HFFc6 (cell line): ENCODE measurements at places on chromosomes 5 and 9. TPM values are rescaled to one million over a fixed set of nuclear protein-coding genes. Genes with fewer than 3 reads are reported as not detected.

LRRC19 gene
- not detected in 3 replicates for total RNA-seq

PLPPR1 gene
- total RNA-seq: not detected in 2 replicates

FKTN gene
- total RNA-seq: 28.9 to 35.5 TPM (median 33.3 TPM) in 3 replicates

SLC36A2 gene
- not detected in 3 replicates for total RNA-seq

- H3K4me3 ChIP-seq: no peak overlapping the region
- peaks cover 28% of the 10 kb centered on the region for H3K4me1 ChIP-seq
- peak overlapping the region; percentile 14; the same call in 1 of the 2 replicates for H3K27ac ChIP-seq
- H3K36me3 ChIP-seq: peaks cover 12% of the 10 kb centered on the region; the same call in 1 of the 2 replicates
Observed at GRCh38 chr9:97906236-97906831, 16.0 kb downstream of the TRMO start.

GRCh38 chr5:141039061-141039460, 12.1 kb upstream of the PCDHB1 start:
- H3K27ac ChIP-seq: no peak overlapping the region
- H3K4me3 ChIP-seq: no peak overlapping the region
- H3K36me3 ChIP-seq: no peaks in the 10 kb centered on the region
- no peaks in the 10 kb centered on the region for H3K27me3 ChIP-seq
- DNase-seq: no peak
- H3K4me1 ChIP-seq: no peaks in the 10 kb centered on the region

DNA sequence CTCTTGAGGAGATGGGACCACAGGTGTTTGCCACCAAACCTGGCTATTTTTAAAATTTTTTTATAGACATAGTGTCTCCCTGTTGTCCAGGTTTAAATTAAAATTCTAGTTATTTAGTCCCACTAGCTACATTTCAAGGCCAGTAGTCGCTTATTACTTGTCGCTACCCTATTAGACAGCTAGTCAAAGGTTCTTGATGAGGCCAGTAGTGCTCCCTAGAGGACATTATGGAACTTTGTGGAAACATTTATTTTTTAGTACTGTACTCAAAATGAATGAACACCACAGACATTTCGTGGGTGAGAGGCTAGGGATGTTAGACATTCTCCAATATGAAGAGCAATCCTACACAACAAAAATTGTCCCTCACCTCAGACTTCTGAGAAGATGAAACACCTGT, 14.4 kb upstream of the GRXCR2 start:
- no peak overlapping the region for H3K4me3 ChIP-seq
- H3K27me3 ChIP-seq: peaks cover 6% of the 10 kb centered on the region
- H3K36me3 ChIP-seq: 0 out of 2 replicates have a peak, but pooled peaks cover 6% of the 10 kb centered on the region
- DNase-seq: no peak
- 0 out of 2 replicates have a peak, but pooled peaks cover 5% of the 10 kb centered on the region for H3K4me1 ChIP-seq
- H3K27ac ChIP-seq: no peak overlapping the region

GRCh38 chr9:86741311-86742208, 205.7 kb downstream of the GAS1 start:
- H3K36me3 ChIP-seq: peaks cover 13% of the 10 kb centered on the region
- H3K4me1 ChIP-seq: peaks cover 21% of the 10 kb centered on the region
- DNase-seq: no peak
- no peak overlapping the region for H3K27ac ChIP-seq
- H3K4me3 ChIP-seq: no peak overlapping the region
- H3K27me3 ChIP-seq: no peaks in the 10 kb centered on the region; the same call in 1 of the 2 replicates
